ENCODE measurements at places on chromosomes 6 and 20.
A peak's percentile ranks its signal among the peaks of the same experiment; 100 is the strongest.

- DNase-seq: peak; percentile 72
Measured at GRCh38 chr20:10715035-10715434, 41.2 kb upstream of the JAG1 start.

GRCh38 chr6:72724545-72724944 is 102.7 kb downstream of the KCNQ5 start:
- no peak for DNase-seq

DNA sequence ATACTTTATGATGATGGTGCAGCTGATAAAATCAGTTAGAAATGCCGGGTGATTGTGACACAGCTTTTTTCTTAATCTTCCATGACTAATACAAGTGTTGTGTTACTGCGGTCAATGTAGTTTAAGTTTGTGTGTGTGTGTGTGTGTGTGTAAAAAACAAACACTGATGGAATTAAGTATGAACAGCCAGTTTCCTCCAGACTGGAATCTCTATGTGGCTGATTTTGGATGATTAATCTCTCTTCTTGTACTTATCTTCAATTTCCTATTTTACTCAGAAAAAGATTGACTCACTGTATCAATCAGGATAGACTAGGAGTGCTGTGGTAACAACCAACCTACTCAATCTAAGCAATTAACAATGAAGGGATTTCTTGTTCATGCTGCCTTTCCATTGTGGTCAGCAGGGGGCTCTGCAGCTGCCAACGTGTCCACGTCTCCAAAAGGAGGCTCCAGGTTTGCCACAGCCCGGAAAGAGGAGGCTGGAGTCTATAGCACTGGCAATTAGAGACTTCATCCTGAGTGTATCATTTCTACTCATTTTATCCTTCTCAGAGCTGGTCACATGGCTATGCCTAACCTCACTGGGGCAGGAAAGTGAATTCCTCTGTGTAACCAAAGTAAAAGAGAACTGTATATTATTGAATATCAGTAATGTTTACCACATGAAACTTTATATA is 107.7 kb downstream of the CD109 start:
- DNase-seq: peak; percentile 84

DNA sequence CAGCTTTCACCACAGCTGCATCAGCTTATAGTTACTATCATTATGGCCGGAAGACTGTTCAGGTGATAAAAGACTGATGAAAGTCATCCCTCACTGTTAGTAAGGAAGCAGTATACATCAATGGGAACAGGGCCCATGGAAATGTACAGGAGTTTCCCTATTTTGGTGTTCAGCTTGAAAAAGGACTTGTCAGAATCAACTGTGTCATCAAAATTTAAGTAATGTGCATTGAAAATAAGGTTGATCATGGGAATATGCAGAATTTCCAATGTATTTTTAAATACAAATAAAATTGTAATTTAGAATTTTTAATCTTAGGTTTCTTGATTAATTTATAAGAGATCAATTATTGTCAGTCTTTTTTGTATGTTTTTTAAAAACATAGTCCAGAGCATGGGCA is 16.8 kb downstream of the LRRN4 start:
- no peak for DNase-seq

Measured in epithelial cell of esophagus (primary cell).